ENCODE measurements at places on chromosomes 7 and 10.

DNA sequence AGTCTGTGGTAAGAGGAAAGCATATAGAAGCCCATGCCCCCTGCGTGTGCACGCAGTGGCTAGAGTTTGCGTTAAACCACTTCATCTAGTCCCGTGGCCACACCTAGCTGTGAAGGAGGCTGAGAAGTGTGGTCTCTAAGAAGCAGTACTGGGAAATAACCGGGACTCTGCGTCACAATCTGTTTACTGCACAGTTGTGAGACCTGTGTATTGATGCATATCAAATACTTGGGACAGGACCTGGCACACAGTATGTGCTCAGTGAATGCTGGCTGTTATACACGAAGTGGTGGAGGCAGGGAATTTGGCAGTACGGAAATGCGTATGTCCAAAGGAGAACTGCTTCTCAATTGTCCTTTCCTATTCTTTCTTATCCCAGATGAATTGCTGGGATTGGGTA lies 149.5 kb downstream of the ARHGAP21 start:
- no peak for DNase-seq

DNA sequence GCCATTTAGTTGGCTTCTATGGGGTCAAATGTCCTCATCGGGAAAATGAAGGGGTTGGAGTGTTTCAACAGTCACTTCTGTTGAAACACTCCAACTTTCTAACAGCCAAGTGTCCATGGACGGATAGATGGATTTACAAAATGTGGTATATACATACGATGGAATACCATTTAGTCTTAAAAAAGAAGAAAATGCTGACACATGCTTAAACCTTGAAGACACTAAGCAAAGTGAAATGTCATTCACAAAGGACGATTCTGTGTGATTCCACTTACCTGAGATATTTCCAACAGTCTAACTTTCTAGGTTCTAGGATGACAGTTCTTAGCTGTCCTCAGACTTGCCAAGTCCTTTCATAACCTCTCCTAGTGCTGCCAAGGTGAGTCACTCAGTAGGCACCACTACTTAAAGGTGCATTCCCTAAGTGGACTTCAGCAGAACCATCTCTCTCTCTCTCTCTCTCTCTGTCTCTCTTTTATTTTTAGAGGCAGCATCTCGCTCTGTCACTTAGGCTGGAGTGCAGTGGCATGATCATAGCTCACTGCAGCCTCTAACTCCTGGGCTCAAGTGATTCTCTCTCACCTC lies 69.0 kb downstream of the DENND2A start:
- DNase-seq, result no peak

GRCh38 chr10:83764666-83765065 lies 374.6 kb upstream of the GHITM start:
- no peak for DNase-seq

GRCh38 chr7:89966067-89966664 lies 188.1 kb upstream of the STEAP1 start:
- DNase-seq, result no peak

- DNase-seq, result no peak
Observed at GRCh38 chr10:123272171-123272570, 118.0 kb downstream of the BUB3 start.

GRCh38 chr10:99429517-99430095 lies 818 bp downstream of the GOT1 start:
- DNase-seq, result no peak

All from NCI-H510A (cell line).